Breast epithelium (tissue), 4 donors: ENCODE measurements at places on chromosomes 3 and 15.

- no peak for DNase-seq
Measured at GRCh38 chr3:42900226-42901072, 5.5 kb upstream of the ZNF662 start.

GRCh38 chr3:55197021-55197420 lies 269.2 kb upstream of the LRTM1 start:
- DNase-seq, result no peak

- DNase-seq, result no peak
Measured at GRCh38 chr15:72983801-72984545, 68.3 kb upstream of the NEO1 start.

GRCh38 chr15:80660119-80660518 lies 35.0 kb upstream of the ABHD17C start:
- DNase-seq, result no peak

DNA sequence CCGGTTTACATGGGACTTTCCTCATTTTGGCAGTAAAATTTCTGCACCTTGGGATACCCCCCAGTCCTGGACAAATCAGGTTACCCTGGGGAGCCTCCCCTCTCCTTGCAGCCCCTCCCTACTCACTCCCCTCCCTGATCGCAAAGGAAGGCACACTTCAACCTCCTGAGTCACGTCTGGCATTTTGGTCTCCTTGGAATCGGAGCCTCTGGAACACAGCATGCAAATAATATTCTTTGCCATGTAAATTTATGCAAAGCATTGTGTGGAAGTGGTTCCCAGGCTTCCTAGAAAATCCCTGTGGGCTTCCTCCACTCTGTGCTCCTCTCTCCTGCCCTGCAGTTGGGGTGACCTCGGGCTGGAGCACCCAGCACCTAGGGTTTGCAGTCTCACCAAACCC lies 11.6 kb downstream of the SCN5A start:
- DNase-seq, result no peak

GRCh38 chr3:191648787-191649186 lies 187.8 kb downstream of the PYDC2 start:
- no peak for DNase-seq

DNA sequence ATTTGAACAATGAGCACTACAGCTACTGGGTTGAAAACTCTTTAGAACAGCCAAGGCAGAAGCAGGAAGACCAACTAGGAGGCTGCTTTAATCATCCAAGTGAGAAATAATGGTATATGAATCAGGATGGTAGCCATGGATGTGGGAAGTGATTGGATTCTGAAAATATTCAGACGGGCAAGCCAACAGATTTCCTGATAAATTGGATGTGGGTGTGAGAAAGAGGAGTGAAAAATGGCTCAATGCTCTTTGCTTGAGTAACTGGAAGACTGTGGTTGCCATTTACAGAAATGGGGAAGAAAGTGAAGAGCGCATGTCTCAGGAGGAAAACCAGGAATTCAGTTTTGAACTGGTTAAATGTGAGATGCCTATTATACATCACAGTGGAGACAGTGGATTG lies 50.4 kb downstream of the ISL2 start:
- no peak for DNase-seq

- DNase-seq, result no peak
Measured at GRCh38 chr15:90560229-90560776, 30.6 kb downstream of the CRTC3 start.

- no peak for DNase-seq
Measured at GRCh38 chr15:95293456-95294031, 1037.0 kb upstream of the NR2F2 start.

DNA sequence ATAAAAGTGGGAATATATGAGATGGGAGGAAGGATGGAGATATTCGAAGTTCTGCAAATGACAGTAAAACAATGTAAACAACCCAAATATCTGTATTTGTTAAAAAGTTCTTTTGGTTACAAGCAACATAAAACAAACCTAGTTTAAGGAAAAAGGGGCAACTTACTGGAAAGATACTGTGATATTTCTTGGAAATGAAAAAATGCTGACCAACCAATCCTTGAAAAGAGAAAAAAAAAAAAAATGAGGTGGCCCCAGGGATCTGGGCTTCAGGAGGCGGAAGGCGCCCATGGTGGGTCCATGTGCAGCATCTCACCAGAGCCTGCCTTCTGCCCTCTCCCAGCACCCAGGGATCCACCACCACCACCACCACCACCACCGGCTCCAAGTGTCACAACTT lies 59.1 kb downstream of the VGLL4 start:
- no peak for DNase-seq

DNA sequence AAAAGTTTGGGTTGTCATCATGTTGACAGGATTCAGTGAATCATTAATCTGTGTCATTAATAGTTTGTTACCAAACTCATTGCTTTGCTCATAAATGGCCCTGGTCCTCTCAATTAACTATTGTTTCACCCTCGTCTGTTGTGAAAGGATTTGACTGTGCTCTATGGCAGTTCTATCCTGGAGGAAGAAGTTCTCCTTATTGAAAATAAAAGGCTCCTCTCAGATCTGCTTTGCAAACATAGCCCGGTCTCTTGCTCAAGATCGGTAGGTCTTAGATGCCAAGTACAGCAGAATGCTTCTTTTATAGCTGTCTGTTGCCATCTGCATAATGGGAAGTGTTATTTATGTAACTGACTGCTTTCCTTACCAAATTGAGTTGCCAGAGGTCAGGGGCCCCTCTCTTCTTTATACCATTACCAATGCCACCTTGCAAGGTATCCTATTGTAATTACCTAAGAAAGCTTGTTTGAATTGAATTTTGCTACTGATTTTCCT lies 146.5 kb downstream of the EBLN2 start:
- no peak for DNase-seq

DNA sequence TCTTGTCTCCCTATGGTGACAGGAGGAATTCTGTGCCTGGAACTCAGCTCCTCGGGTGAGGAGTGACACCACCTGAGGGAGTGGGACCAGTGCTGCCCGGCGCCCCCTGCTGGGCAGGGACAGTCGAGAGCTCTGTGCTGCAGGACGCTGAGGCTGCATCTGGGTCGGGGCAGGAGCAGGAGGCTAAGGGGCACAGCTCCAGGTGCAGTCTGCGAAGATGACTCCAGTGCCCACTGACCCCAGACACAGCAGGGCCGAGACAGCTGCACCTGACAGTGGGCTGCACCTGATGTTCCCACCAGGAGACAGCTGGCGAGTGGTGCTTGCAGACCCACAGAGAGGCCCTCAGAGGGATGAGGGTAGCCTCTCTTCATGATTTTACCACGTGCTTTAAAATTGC lies 152.9 kb downstream of the ATP10A start:
- DNase-seq, result peak; percentile 60

DNA sequence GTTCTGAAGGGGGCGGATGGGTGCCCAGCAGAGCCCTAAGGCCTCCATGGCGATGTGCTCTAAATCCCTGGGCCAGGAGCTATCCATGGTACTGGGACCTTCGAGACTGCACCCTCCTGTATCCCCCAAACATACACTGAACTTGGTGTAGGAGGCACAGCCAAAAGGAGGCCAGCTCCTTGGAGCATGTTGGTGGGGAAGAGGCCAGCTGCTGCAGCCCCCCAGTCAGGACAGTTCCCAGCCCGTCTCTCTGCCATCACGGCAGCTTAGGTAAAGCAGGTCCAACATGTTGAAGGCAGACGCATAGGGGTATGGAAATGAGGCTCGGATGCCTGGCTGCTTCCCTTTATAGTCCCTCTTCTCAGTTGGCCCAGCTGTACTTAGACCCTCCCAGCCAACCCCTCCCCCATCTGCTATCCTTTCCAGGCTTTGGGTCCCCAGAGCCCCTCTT lies 1.8 kb downstream of the CAMKV start:
- no peak for DNase-seq

DNA sequence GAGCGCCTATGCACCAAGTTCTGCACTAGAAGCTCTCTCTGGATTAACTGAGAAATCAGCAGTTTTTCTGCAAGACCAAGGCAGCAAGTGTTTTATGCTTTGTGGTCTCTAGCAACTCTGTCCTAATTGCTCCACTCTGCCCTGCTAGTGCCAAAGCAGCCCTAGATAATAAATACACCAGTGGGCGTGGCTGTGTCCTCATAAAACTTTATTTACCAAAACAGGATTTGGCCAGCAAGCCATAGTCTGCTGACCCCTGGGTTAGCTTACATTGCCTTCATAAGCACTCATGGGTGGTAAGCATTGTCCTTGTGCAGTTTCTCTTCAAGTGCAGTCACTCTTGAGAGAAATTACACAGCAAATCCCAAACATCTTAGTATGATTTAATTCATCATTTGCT lies 30.7 kb upstream of the SLC24A5 start:
- no peak for DNase-seq

DNA sequence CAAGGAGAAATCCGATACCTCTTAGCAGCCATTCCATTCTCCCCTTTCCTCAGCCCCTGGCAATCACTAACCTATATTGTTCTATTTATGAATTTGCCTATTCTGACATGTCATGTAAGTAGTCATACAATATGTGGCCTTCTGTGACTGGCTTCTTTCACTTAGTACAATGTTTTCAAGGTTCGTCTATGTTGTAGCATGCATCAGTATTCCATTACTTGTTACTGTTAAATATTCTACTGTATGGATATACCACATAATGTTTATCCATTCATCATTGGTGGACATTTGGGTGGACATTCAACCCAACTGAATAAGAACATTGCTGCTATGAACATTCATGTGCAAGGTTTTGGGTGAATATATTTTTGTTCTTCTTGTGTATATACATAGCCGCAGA lies 23.4 kb downstream of the ADAMTS9 start:
- no peak for DNase-seq

DNA sequence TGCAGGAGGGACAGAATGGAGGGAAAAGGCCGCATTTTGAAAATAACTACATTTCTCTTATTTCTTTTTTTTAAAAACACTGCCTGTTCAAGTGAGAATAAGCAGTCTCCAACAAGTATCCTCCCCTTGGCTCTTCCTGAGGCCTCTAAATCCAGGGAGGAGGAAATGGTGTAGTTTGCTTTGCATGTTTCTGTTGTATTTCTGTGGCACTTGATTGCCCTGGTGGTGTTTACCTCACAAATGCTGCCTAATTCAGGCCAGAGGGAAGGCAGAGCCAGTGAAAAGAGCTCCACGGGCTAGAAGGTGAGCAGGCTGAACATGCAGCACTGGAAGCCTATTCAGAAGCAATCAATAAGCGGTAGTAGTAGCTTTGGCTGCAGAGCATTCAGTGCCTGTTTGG lies 149.3 kb upstream of the ATP11B start:
- no peak for DNase-seq

- DNase-seq, result no peak
Measured at GRCh38 chr3:45574067-45574494, 20.5 kb upstream of the LIMD1 start.

GRCh38 chr3:107928084-107928445 lies 162.8 kb downstream of the CD47 start:
- no peak for DNase-seq

DNA sequence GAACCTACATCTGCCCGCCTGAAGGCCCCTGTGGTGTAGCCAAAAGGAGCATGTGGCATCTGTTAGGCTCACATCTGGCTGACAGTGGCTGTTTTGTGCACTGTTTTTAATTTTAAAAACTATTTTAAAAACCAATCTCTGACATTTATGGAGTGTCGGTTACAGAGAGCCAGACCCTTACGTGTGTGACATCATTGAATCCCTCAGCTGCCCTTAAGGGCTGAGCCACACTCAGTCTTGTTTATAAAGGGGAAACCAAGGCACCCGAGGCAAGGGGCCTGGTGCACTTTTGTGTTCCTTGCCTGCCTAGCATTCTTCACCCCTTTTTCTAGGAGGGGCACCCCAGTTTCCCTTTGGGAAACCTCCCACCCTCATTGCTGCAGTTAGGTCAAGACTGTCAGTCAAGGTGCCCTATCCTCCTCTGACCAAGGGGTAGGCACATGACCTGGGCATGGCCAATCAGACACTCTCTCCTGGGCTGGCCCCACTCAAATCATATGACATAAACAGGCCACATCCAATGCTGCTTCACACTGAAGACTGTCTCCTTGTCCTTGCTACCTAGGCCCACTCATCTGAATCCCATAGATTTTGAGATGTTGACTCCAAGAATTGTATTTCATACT lies 105.3 kb downstream of the LSM3 start:
- no peak for DNase-seq

- DNase-seq, result no peak
Measured at GRCh38 chr3:138260611-138261010, 69.0 kb downstream of the NME9 start.

DNA sequence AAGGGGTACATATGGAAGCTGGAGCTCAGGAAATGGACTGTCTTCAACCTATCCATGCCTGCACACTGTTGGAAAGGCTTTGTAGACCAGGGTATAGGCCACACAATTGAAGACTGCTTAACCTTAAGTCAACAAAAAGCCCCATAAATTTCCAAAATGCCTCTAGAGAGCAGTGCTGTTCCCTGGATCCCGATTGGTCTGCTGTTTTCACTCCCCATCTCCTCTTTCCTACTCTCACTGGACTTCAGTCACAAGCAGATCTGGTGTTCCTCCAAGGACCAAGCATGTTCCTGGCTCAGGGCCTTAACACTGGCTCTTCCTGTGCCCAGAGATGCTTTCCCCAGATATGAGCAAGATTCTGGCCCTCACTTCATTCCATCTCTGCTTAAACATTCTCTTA lies 22.8 kb upstream of the LRRC34 start:
- DNase-seq, result no peak

GRCh38 chr3:194874206-194874605 lies 188.5 kb downstream of the FAM43A start:
- no peak for DNase-seq

DNA sequence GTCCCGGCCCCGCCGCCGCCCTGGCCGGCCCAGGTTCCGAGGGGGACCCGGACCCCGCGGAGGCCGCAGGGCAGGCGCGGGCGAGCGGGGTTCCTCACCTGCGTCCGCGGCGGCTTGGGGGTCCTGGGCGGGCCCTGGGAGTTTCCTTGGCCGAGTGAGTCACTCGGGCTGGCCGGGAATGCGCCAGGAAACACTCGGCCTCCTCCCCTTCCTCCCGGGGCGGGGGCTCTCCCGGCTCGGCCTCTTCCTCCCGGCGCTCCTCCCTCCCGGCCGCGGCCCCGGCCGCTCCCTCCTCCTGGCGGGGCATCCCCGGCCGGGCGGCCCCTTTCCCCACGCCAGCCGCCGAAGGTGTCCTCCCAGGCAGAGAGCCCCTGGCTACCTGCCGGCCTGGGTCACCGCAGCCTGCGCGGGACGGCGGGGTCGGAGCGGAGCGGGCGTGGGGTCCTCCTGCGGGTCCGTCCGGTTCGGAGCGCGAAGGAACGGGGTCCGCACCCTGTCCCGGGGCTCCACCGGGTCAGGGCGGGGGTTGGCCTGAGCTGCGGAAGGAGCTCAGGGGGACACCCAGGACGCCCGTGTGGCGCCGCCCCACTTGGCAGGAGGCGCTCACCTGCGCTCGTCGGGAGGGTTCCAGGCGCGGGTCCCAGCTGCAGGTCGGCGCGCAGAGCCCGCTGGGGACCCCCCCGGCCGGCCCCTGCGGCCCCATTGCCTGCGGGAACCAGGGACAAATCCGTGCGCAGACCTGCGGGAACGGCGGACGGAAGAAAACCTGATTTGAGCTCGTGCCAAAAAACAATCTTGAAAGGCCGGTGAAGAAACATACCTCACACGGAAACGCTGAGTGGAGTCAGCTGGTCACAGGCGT lies at the start of gene CYFIP1:
TSS of gene CYFIP1 (minus strand) at position 180 of the 862 bp plus-strand sequence. CDS start 33,083 bp downstream, outside the sequence.
- DNase-seq, result peak; percentile 83

DNA sequence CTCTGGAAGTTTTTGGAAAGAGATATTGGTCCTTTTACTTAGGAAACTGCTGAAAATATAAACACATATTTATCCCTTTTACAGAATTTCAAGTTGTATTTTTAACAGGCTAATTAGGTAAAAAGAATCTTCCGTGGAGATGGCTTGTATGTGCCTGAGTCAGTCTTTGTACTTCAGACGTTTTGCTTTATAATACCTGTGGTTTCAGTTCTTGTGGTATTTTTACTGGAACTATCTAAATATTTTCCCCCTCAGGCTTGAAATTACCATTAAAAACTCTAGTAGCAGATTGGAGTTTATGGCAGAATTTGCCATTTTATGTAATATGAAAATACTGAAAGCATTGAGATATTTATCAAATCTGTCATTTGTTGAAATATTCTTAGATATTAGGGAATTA lies 151.6 kb upstream of the CGNL1 start:
- no peak for DNase-seq
